ENCODE measurements at places on chromosomes 3 and 15.

DNA sequence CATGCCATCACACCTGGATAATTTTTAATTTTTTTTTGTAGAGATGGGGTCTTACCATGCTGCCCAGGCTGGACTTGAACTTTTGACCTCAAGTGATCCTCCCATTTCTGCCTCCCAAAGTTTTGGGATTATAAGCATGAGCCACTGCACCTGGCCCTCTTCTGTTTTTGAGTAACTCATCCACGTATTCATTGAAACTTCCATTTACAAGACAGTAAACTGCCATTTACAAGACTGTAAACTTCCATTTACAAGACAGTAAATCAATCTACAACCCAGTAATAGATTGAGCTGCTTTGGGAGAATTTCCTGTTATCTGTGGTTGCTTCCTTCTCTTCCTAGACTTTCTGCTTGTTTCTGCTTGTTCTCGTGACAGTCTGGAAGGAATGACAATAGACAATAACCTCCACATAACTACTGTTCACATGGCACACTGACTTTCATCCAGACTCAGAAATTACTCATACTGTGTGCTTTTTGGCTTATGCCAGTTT, 114.7 kb upstream of the CCNL1 start:
- no peak for DNase-seq

DNA sequence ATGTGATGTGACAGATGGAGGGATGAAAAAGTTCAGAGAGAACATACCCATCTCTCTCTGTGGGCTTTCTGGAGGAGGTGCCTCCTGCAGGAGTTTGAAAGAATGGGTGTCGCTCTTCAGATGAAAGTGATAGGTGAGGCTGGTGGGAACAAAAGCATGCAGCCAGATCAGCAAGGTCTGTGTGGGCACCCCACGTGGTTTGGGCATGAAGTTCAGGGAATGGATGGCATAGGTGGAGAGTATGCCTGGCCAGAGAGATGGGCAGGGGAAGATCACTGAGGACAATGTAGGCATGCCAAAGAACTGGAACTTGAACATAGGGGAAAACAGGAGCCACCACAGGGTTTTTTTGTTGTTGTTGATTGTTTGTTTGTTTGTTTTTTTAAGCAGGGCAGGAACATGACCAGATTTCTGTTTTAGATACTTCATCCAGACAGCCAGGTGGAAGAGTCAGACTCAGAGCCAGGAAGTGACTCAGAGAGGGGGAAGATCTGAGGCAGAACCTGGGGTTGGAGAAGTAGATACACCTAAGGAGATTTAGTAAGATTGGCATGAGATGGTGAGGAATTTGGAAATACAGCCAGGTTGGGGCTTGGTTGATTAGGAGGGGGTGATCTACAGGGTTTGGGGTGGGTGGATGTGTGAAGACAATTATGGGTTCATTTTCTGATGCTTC, 64.8 kb upstream of the CLSTN2 start:
- DNase-seq, result no peak

DNA sequence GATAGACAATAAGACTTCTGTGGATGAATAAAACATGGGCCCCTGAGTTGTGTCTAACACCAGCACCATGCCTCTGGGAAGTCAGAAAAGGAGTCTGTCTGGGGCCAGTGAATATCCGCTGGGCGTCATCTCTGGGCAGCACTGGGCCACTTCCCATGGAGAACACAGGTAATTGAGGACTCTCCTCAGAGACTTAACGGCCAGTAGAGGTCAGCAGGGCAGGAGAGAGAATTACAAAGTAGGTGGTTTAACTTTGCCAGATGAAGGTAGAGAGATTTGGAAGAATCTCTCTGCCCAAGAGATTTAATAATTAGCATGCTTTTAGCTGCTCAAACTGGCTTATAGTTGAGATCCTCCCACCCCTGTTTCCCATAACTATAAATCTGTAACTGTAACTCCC, 65.7 kb downstream of the OCA2 start:
- DNase-seq, result no peak

DNA sequence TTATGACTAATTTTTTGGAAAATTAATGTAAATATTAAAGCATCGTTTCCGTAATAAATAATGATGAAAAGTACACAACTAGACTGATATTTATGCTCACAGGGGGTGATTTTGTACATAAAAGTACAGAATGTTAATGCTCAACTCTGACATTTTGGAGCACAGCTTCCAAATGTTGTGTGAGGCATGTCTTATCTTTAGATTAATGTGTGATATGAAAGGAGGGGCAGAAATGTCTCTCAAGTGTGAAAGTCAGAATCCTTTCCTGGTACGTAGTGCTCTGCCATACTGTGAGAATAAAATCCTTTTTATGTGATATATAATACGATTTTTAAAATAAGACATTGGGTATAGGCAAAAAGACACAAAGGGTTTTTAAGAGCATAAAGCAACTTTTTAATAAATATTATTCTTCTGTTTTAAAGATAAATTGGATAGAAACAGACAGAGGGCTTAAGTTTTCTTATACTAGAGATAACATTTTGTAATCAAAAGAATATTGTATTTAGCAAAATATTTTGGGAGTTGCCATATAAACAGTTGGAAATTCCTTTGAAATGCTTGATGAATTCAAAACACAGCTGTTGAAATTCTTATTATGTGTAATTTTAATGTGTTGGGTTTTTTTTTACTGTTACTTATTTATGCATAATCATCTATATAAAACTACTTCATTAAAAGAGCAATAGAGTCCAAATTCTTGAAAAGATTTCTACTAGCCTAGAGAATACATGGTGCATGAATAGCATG, 389.7 kb downstream of the RAP2B start:
- no peak for DNase-seq

DNA sequence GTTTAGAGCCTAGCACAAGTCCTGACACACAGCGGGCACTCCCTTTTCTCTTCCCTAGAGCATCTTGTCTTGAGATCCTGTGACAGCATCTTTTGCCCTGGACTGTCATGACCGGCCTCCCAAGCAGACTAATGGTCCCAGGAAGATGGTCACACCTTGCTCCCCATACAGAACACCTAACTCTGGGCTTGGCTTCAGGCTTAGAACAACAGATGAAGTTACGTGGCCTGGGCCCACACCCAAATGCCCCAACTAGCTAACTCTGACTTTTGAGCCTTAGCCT, 781 bp upstream of the IP6K1 start:
- no peak for DNase-seq

- DNase-seq, result no peak
Measured at GRCh38 chr3:33911525-33912322, 113.3 kb downstream of the PDCD6IP start.

DNA sequence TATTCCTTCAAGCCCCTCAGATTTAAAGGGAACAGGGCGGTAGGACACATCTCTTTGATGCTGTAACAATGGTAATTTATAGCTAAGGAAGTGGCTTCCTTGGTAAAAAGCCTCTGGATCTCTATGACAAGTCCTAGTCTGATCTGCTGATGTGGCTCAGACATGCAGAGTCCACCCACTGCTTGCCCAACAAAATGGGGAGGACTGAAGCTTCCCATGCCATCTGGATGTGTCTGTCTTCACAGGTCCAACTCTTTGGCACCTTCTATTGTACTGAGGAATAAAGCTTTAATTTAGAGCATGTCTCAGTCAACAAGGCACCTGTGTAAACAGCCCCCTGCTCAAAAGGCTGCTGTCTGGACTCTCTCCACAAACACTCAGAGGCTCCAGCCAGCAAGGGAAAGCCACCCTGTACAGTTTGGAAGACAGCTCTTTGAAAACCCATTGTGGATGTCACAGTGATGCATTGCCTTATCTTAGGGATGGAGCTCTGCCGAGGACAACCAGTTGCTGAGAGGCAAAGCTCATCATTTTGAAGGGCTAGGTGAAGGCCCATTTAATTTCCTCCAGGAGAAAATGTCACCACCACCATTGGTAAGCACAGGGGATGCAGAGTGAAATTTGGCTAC, 348.6 kb upstream of the GRM7 start:
- no peak for DNase-seq

GRCh38 chr3:170274641-170275040, 52.4 kb downstream of the PRKCI start:
- DNase-seq, result no peak

- peak; percentile 11 for DNase-seq
Measured at GRCh38 chr15:78712797-78713515, 71.9 kb upstream of the CHRNB4 start.

GRCh38 chr15:64461721-64462162, 1.4 kb downstream of the ZNF609 start:
- DNase-seq, result peak; percentile 22

DNA sequence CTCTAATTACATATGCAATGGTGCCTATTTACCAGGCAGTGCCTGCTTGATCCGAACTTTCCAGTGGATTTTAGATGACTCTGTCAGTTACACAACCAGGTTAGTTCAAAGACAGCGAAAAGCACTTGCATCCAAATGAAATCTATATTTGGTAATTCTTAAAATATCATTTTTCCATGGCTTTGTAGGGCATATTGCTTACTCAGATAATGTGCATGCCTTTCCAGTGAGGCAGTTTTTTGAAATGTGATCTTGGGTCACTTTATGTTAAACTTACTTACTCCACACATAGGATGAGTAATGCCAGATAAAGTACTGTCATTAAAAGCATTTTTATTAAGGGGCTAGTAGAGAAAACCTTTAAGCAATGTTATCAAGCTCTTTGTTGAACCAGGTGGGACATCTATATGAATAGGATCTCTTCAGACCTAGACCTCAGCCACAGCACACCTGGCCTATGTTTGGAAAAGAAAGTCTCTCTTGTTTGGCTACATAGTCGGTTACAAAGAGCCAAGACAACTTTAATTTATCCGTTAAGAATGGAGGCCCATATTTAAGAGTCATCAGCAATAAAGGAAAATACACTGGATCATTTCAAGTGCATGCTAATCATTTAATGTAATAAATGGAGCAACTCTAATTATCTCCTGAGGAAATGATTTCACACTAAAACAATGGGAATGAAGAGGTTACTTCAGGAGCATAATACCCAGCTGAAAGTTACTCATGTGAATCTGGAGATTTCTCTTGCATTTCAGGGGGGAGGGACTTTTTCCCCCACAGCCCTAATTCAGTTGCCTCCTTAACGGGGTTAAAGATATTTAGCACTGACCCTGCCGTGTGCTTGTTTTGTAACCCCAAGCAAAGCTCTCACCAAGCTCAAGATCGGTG, 56.3 kb upstream of the TMCO5A start:
- no peak for DNase-seq

DNA sequence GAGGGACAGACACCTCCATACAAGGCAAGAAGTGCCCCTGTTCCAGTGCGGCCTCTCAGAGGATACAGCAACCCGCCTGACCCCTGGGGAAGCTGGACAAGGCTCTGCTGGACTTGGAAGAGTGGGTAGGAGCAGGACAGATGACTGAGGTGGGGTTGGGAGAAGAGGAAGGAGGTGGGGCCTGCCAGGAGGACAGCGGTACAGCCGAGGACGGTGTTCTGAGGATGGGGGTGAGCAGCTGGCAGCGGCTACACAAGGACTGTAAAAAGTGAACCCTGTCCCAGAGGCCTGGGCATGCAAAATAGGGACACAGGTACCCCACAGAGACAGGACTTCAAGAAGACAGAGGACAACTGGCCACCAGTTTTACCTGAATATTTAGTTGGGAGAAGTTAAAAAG, 23.5 kb upstream of the ELP6 start:
- DNase-seq, result no peak

DNA sequence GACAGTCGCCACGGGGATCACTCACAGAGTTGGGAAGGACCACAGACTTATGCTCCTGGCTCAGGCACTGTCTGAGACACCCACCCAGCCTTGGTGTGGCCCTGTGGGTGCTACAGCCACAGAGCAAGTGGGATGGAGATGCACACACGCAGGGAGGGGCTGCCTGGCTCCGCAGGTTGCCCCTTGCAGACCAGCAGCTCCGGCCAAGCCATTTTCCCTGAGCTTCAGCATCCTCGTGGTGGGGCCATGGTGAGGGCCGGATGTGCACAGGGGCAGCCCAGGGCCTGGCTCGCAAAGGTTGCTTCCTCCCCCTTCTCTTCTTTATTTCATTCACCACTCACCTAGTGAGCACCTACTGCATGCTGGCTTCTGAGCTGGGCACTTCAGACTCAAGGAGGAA, 55.4 kb upstream of the GRIP2 start:
- DNase-seq, result no peak

GRCh38 chr3:185024966-185025365, 127.9 kb downstream of the C3orf70 start:
- DNase-seq, result no peak

DNA sequence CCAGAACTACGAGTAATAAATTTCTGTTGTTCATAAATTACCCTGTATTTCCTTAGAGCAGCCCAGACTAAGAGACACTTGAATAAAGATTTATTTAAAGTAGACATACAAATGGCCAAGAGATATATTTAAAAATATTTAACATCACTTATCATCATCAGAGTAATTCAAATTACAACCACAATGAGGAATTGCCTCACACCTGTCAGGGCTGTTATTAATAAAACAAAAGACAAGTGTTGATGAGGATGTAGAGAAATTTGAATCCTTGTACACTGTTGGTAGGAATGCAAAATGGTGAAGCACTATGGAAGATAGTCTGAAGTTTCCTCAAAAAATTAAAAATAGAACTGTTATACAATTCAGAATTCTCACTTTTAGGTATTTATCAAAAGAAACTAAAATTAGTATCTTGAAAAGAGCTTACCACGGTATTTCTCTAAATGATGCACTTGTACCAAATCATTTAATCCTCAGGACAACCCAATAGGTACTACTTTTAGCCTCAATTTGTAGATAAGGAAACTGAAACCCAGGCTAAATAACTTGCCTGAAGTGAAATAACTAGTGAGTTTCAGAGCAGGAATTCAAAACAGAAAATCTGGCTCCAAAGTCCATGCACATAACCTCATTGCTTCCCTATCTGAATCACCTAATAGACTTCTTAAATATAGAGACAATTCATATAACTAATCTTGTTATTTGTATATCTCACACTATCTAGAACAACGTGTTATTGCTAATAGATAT, 69.4 kb downstream of the ZBTB20 start:
- no peak for DNase-seq

DNA sequence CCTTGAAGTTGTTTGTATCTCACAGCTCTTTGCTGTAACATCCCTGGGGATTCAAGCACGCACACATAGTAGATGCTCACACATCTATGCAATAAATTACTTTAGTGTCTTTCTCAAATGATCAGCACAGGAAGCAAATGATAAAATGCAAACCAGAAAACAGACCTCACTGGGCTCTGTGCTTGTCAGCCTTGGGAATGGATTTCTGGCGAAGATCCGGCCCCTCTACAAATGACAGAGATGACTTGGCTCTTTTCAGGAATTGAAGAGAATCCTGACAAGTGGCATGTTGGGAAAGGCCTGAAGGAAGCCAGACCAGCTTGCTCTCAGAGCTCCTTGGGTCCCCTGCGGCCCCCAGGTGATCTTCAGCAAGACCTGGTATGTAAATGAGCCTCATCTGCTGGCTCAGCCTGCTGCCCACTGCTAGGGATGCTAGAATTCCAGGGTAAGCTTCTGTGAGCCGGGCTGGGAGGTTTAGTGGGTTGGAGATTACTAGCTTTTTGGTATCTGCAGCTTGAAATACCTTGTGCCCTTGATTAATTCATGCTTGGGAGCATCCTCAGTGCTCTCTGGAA, 54.1 kb downstream of the LPP start:
- no peak for DNase-seq

DNA sequence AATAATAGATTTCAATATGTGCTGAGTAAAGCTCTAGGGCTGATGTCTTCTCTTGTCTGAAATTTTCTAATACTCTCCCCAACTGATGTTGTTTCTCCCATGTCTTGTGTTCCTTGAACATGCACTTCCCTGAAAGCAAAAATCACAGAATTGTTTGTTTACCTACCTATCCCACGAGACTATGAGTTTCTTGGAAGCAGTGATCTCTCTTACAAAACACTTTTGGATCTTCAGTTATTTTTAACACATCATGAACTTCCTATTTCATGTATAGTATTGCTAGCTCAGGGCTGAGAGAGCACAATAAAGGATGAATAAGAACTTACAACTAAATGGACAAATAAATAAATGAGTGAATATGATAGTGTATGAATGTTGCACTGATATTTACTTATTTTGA, 365.0 kb downstream of the ROBO2 start:
- DNase-seq, result no peak
